ENCODE measurements at places on chromosomes 7 and 10.

GRCh38 chr7:55099066-55099820 lies 80.4 kb downstream of the EGFR start:
- DNase-seq = peak; percentile 18

GRCh38 chr10:124323806-124324205 lies 94.9 kb downstream of the OAT start:
- no peak for DNase-seq

DNA sequence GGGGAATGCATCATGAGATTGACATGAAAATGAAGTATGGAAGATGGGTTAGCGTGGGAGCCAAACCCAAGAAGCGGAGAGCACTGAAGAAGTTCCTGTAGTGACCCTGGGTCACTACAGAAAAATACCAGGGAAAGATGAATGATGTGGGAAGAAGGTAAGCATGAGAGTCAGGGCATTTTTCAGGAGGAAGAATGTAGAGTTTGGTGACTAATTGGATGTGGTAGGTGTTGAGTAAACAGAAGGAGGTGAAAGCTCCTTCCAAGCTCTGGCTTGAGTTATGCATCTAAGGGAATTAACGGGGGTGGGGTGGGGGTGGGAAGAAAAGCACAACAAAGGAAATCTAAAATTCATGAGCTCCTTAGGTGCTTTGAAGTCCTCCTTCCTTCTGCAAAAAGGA lies 238.1 kb upstream of the AOAH start:
- no peak for DNase-seq

GRCh38 chr10:62244785-62245467 lies 23.7 kb downstream of the RTKN2 start:
- peak; percentile 67 for DNase-seq

GRCh38 chr10:22713853-22714478 lies 412 bp downstream of the PIP4K2A start:
- DNase-seq = no peak

DNA sequence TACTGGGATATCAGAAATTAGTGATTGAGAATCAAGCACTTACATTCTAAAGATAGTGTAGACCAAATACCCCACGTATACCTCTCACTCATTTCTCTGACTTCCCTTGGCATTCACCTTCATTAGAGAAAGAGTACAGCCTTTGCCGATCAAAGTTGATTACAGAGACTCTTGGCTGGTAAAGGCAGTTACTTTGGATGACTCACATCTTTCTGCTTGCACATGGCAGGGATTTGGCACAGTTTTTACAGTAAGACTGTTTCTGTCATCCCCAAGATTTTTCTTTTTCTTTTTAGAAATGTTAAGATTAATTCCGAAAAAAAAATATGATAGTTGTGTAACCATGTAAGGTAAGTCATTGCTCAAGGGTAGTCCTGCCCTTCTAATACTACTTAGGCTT lies 143.0 kb downstream of the TSPAN12 start:
- DNase-seq = no peak

- peak; percentile 47 for DNase-seq
These were observed 537 bp downstream of the NAPEPLD start for GRCh38 chr7:103148131-103148993.
